Activated CD8-positive, alpha-beta memory T cell treated with anti-CD3 and anti-CD28 coated beads, Interleukin-2, amount 10 ng/mL, durations not matched to agents 7 days and 5 days (primary cell): ENCODE measurements at places on chromosomes 13 and 19.

GRCh38 chr19:35115177-35115951 is at the start of gene FXYD3:
Gene FXYD3, plus strand, starts transcription at chr19:35115823. Its CDS starts 3,554 bp downstream, at chr19:35119377.
- DNase-seq, result no peak

DNA sequence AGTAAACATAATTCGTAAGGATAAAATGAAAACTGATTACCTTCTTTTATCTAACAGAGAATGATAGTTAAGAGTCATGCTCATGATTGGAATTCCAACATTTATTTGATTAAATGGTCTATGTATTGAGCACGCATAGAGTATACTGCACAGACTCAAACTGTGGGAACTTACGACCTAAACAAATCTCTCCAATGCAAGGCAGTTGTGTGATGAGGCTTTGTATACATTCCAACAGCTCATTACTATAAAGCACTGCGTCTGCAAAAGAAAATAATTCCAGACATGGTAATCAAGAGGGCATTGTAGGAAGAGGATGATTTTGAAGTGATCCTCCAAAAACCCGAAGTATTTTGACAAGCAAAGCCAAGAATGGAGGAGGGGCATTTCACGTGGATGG is 169.5 kb downstream of the NUFIP1 start:
- DNase-seq, result no peak

- DNase-seq, result peak; percentile 45
These were observed 340.6 kb downstream of the KCNRG start for GRCh38 chr13:50355797-50356196.

DNA sequence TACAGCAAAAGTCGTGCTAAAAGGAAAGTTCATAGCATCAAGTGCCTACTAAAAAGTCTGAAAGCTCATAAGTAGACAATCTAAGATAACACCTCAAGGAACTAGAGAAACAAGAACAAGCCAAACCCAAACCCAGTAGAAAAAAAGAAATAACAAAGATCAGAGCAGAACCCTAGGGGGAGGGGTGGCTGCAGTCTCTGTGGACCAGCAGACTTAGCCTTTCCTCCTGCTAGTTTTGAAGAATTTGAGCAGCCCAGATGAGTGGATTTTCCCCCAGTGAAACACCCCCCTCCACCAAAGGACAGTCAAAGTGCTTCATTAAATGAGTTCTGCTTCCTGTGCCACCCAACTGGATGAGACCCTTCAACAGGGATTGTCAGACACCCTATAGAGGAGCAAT is 2.6 kb upstream of the ZNF486 start:
- DNase-seq, result no peak

DNA sequence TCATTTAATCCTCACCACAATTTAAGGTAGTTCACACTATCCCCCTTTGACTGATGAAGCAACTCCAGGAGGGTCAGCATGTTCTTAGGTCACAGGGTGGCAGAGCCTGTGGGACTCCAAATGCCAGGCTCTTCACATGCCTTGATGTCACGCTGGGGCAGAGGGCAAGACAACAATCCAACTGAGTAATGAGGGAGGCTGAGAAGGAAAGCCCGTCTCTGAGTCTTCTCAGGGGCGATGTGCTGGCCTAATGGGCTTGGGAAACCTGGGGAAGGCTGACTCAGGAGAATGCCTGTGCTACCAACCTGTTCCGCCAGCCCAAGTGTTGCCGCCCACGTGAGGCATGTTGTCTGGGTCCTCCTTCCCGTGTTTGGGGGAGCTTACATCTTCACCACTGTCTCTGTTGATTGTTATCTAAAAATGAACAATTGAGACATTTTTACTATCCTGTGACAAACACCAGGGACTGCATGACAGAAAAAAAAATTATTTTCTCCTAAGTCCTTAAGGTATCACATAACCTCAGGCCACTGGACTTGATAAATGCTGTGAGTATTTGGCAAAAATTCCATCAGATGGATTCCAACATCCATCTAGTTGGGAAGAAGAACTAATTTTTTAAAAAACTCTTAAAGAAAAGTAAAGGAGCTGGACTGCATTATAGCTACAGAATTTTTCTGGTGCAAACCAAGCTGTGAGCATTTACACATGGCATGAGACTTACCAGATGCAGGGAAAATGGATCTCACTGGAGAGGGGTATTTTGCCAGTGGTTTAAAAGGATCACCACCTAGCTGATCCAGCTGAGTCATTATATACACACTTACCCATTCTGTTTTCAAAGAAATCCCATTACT is 157.5 kb downstream of the RGCC start:
- no peak for DNase-seq

- no peak for DNase-seq
These were observed 46.3 kb downstream of the POLR1D start for GRCh38 chr13:27667946-27668345.

DNA sequence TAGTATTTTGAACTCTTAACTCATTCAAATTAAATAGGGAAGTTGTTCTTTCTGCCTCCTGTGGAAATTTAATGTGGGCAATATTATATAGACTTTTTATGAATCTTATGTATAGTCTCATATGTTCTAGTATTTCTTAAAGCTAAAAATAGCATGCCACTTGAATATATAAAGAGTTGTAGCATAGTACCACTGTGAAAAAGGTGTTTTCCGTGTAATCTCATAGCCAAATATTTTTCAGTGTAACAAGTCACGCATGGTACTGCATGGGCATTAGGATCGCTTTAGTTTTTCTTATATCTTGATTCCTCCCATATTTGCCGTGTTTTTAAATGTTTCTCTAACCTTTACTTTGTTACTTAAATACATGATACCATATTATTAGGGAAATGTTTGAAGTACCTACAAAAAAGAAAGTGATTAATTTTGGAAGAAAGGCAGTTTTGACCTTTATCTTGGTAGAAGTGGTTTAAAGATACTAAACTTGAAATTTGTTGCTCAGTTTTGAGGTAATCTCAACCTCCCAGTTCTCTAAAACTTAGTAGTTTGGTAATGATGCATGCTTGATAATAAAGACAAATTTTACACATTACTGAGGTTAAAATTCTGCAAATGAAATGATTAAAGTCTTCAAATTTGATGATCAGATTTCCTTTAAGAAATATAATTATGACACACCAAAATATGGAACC is 81.2 kb downstream of the PAN3 start:
- no peak for DNase-seq

DNA sequence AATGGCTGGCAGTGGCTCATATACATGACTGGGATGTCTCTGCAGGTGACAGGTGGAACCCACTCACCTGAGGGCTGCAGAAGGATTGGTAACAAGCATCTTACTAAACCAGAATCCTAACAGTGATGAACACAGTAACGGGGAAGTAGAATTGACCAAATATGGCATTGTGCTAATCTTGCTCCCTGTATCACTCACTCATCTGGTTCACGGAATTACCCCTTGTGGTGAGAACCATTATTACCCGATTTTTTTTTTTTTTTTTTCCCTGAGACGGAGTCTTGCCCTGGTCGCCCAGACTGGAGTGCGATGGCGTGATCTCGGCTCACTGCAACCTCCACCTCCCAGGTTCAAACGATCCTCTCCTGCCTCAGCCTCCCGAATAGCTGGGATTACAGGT is 69.5 kb downstream of the PTPRS start:
- no peak for DNase-seq

DNA sequence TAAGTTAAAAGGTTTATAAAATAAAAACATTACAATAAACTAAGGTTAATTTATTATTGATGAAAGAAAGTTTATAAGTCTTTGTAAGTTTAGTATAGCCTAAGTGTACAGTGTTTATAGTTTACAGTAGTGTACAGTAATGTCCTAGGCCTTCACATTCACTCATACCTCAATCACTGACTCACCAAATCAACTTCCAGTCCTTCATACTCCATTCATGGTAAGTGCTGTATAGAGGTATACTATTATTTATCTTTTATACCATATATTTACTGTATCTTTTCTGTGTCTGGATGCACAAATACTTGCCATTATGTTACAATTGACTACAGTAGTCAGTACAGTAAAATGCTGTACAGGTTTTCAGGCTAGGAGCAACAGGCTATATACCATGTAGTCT is 490.0 kb downstream of the GPC6 start:
- DNase-seq, result no peak

DNA sequence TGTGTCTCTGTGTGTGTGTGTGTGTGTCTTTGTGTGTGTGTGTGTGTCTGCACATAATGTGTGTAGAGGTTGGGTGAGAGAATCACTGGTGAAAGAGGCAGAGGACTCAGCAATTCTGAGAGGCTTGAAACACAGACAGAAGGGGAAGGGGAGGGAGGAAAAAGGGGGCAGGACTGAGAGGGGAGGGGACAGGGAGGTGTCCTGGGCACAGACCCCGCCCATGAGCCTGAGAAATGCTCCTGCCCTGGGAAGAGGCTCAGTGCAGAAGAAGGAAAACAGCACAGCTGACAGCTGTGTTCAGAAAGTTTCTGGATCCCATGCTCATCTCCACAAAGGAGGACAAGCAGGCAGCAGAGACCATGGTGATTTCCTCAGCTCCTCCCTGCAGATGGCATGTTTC is 59.1 kb upstream of the CEACAM8 start:
- DNase-seq, result no peak

GRCh38 chr13:110314516-110315245 is 7.6 kb downstream of the COL4A2 start:
- no peak for DNase-seq

- no peak for DNase-seq
These were observed 1022.5 kb downstream of the PCDH9 start for GRCh38 chr13:66207610-66208009.

GRCh38 chr13:47330031-47330430 is 433.2 kb upstream of the HTR2A start:
- no peak for DNase-seq

GRCh38 chr19:18551631-18552030 is 6.0 kb upstream of the KXD1 start:
- no peak for DNase-seq
